ENCODE measurements at places on chromosomes 3 and 15.

DNA sequence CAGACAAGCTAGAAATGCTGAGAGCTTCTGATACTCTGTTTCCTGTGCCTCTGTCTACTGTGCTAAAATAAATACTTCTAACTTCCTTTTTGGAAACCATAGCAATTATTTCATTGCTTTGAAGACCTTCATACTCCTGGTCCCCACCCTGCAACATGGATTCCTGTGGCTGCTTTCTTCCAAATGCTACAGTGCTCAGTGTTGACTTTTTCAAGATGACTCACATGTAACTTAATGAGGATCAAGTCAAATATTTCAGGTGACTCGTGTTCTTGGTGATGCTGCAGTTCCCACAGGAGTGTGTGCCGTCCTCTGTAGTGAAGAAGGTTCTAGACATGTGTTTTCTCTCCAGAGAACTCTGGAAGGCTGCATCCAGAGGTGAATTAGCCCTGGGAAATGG, 288.6 kb downstream of the CLSTN2 start:
- DNase-seq = no peak

DNA sequence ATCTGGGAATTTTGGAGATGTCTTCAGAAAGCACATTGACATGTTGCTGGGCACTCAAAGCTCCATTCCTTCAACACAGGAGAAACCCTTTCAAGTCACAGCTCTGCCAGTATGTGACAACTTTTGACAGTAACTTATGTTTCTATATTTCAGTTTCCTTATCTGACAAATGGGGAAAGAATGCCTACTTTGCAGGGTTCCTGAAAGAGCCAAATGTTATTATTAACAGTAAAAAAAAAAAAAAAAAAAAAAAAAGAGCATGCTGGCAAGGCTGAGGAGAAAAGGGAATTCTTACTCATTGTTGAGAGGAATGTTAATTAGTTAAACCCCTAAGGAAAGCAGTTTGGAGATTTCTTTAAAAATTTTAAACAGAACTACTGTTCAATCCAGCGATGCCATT, 272.5 kb upstream of the TGFBR2 start:
- DNase-seq = no peak

DNA sequence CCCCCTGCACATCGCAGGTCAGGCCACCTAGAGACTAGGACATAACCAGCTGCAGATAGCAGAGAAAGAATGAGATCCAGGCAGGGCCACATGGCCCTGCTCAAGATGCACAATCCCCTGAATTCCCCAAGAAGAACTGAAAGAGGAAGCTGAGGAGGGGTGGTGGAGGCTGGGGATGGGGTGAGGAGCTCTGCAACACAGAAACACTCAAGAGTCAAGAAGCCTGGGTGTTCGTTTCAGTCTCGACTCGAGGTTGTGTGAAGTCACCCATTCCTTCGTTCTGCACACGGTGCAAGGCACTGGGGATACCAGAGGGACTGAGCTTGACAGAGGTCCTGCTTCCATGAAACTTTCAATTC, 62.0 kb downstream of the TLE3 start:
- no peak for DNase-seq

- DNase-seq = no peak
Measured at GRCh38 chr15:100571592-100572167, 30.3 kb downstream of the LINS1 start.

DNA sequence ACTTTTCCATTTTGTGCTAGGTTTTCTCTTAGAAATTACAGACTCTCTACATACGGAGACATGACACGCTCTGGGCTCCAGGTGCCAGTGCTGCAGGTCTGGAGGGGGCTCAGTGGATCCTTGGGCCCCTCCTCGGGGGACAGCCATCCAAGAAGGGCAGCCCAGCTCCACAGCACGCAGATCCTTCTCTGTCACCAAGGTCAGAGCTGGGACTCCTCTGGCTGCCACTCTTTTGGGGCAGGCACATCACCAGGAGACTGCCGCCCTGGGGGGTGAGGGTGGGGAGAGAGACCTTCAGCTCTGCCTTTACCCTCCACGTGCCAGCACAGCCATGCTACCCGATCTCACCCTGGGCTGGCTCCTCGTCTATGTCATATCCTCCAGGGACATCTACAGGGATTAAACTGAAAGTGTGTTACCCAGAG, 65.6 kb downstream of the ATP10A start:
- no peak for DNase-seq

- DNase-seq = no peak
Measured at GRCh38 chr15:78004919-78005634, 72.4 kb downstream of the TBC1D2B start.

DNA sequence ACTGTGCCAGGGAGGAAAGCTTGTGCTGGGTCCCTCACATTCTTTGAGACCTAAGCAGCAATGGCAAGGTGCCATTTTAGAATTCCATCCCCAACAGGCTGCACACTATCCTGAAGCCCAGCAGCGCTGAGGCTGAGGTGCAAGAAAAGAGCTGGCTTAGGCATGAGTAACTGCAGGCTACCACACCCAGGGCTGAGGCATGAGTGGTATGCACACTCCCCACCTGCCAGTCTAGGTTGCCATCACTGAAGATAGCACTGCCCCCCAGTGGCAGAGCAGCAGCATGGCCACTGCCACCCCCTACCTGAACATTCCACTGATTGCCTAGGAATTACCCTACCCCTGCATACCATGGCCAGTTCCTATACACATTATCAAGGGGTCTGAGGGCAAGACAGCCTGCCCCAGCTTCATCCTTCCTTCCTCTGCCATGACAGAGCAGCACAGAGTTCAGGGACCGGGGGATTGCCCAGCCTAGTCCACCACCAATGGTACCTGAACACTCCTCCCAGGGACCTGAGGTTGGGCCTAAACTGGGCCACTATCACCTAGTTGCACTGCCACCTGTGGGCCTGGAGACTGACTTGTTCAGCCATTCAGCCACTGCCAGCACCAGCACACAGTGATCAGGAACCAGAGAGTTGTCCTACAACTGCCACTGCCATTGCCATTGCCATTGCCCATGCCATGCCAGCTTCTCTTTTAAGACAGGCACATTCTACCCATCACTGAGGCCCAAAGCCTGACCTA, 129.8 kb downstream of the SATB1 start:
- DNase-seq = no peak

GRCh38 chr3:47001731-47002170, 22.3 kb downstream of the NBEAL2 start:
- no peak for DNase-seq

DNA sequence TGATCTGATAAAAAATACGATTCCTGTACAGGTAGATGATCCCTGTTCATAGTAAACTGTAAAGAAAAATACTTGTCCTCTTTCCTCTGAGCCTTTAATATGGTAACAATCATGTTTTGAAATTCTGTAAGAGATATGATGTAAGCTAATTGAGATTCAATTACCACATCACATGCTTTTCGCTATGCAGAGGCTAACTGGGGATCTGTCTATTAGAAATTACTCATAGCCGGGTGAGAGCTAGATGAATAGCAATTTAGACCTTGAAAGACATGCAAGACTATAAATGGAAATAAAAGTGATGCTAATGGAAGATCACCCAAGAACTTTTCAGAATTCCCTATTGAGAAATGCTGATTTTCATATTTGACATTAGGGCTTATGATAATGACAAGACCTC, 579.9 kb upstream of the ZNF717 start:
- DNase-seq = no peak

- no peak for DNase-seq
Measured at GRCh38 chr3:37904601-37905000, 42.9 kb downstream of the CTDSPL start.

- DNase-seq = peak; percentile 13
Measured at GRCh38 chr15:89206908-89207331, 14.5 kb downstream of the RLBP1 start.

Measured in thoracic aorta (tissue), 2 donors.